Left lung (tissue), 14 donors: ENCODE measurements at places on chromosomes 1 and 21. TPM values are rescaled to one million over a fixed set of nuclear protein-coding genes. Genes with fewer than 3 reads are reported as not detected.

The TINAGL1 gene
- 66.6 TPM for total RNA-seq

The PBXIP1 gene
- 32.6 TPM for total RNA-seq

The TNFRSF14 gene
- total RNA-seq = 90.8 TPM

The RGS13 gene
- 1.4 TPM for total RNA-seq

The KLHL21 gene
- 29.2 TPM for total RNA-seq

The MAP3K21 gene
- 8.9 TPM for total RNA-seq

The SPATA21 gene
- total RNA-seq = not detected

The WDR64 gene
- total RNA-seq = not detected

The OR2T35 gene
- not detected for total RNA-seq

The SEC16B gene
- 1.8 TPM for total RNA-seq

The SYPL2 gene
- total RNA-seq = 3.6 TPM

The TSPEAR gene
- 0.10 TPM for total RNA-seq

The CRYBG2 gene
- 7.6 TPM for total RNA-seq

The PRUNE1 gene
- 18.1 TPM for total RNA-seq

The FAM177B gene
- total RNA-seq = not detected

The AKT3 gene
- total RNA-seq = 44.9 TPM

The PAPPA2 gene
- 0.34 TPM for total RNA-seq

The SYTL1 gene
- 41.4 TPM for total RNA-seq

The RSBN1 gene
- 15.6 TPM for total RNA-seq

The FMO3 gene
- 2.4 TPM for total RNA-seq

The BCL2L15 gene
- 2.2 TPM for total RNA-seq

The LCE1B gene
- total RNA-seq = not detected

The NUDT4B gene
- 0.90 TPM for total RNA-seq

The MAEL gene
- total RNA-seq = not detected

The CYP4Z1 gene
- 0.50 TPM for total RNA-seq

The CELA3B gene
- not detected for total RNA-seq

The LCE1F gene
- total RNA-seq = not detected

The RHD gene
- total RNA-seq = 0.44 TPM

The RO60 gene
- total RNA-seq = 72.0 TPM

The AMY1B gene
- 5.2 TPM for total RNA-seq

The UBE2G2 gene
- 90.9 TPM for total RNA-seq

The SMG7 gene
- 65.5 TPM for total RNA-seq

The CFAP141 gene
- total RNA-seq = not detected

The GTF2B gene
- 21.6 TPM for total RNA-seq

The NPR1 gene
- 45.2 TPM for total RNA-seq

The MPZ gene
- 2.0 TPM for total RNA-seq

The FMO4 gene
- 4.0 TPM for total RNA-seq

The CLCA4 gene
- total RNA-seq = not detected

The UBE2J2 gene
- total RNA-seq = 53.1 TPM

The TSPAN1 gene
- 32.3 TPM for total RNA-seq

The ZSWIM5 gene
- total RNA-seq = 2.0 TPM

The GPA33 gene
- total RNA-seq = 0.55 TPM

The GRIK1 gene
- total RNA-seq = not detected

The KLHDC9 gene
- total RNA-seq = 10.3 TPM

The ICOSLG gene
- total RNA-seq = 3.9 TPM

The NOS1AP gene
- 4.2 TPM for total RNA-seq

The GJA5 gene
- 109 TPM for total RNA-seq

The TFF3 gene
- 11.1 TPM for total RNA-seq

The CRNN gene
- total RNA-seq = not detected

The ADGRL4 gene
- 20.4 TPM for total RNA-seq

The F13B gene
- not detected for total RNA-seq

The LAD1 gene
- total RNA-seq = 37.6 TPM

The OR2T29 gene
- total RNA-seq = not detected
